ENCODE measurements at places on chromosomes 7 and 10.

DNA sequence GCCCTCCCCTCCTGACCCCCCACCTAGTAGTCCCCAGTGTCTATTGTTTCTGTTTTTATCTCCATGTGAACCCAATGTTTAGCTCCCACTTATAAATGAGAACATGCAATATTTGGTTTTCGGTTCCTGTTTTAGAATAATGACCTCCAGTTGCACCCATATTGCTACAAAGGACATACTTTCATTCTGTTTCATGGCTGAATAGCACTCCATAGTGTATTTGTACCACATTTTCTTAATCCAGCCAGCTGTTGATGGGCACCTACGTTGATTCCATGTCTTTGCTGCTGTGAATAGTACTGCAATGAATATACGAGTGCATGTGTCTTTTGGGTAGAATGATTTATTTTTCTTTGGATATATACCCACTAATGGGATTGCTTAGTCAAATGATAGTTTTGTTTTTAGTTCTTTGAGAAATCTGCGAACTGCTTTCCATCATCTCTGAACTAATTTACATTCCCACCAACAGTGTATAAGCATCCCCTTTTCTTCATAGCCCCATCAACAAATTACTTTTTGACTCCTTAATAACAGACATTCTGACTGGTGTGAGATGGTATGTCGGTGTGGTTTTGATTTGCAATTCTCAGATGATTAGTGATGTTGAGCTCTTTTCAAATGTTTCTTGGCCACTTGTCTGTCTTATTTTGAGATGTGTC is 128.4 kb upstream of the PHYHIPL start:
- DNase-seq, result no peak

DNA sequence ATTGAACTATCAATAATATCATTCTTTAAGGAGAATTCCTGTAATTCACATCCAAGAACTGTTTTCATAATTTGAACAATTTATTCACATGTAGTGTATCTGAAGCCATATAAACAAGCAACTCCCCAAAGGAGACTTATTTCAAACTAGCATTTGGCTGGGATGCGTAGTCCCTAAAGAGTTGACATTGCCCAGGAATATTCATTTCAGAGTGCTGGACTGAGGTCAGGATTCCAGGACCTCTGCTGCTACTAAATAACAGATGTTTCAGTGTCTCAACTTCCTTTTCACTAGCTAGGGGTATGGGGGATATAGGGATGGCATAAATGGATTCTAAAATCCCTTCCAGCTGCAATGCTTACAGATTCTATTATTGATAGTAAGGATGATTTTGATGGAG is 177.0 kb downstream of the TSPAN12 start:
- DNase-seq, result no peak

DNA sequence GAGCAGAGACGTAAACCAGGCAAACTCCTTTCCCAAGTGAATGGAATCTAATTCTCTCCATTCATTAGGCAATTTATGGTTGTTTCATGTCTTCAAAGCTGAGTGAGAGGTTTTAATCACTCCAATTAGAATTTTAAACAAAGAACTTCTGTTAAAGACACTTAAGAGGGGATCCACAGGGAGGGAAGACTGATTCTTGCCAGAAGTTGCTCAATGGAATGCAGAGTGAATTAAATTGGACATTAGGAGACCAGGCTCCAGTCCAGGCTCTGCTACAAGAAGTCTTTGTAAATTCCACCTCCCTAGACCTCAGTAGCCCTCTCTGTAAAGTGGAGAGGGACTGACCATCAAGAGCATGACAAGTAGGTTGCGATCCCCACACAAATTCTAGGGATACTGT is 130.7 kb upstream of the TMEM72 start:
- DNase-seq, result no peak

- DNase-seq, result no peak
These were observed 581.7 kb downstream of the INHBA start for GRCh38 chr7:41121228-41121627.

DNA sequence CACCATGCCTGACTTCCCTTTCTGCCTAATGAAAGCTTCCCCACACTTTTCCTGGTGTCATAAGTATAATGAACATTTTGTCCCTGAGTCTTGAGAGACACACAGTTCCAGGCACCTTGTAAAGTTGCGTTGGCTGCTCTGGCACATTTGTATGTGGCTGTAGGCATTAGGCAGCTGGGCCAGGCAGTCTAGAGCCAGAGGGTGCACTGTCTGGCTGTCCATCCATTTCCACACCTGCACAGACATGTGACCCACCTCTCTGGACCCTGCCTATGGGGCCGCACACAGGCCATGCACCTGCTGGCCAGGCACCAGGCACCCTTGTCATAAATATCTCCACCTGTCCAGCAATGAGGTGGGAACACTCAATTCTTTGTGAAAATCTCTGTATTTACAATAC is 54.7 kb upstream of the ANTXRL start:
- DNase-seq, result no peak

DNA sequence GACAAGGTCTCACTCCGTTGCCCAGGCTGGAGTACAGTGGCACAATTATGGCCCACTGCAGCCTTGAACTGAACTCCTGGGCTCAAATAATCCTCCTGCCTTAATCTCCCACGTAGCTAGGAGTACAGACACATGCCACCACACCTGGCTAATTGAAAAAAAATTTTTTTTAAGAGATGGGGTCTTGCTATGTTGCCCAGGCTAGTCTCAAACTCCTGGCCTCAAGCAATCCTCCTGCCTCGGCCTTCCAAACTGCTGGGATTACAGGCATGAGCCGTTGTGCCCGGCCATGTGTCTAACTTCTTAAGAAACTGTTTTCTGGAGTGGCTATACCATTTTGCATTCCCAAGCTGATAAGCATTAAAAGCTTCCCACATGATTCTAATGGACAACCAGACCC is 9.5 kb upstream of the EFCAB10 start:
- no peak for DNase-seq

- DNase-seq, result no peak
These were observed 165.2 kb upstream of the PTER start for GRCh38 chr10:16271571-16271970.

GRCh38 chr7:32062150-32062549 is 8.1 kb downstream of the PDE1C start:
- no peak for DNase-seq

- DNase-seq, result no peak
These were observed 287.3 kb downstream of the FZD1 start for GRCh38 chr7:91551377-91552175.

DNA sequence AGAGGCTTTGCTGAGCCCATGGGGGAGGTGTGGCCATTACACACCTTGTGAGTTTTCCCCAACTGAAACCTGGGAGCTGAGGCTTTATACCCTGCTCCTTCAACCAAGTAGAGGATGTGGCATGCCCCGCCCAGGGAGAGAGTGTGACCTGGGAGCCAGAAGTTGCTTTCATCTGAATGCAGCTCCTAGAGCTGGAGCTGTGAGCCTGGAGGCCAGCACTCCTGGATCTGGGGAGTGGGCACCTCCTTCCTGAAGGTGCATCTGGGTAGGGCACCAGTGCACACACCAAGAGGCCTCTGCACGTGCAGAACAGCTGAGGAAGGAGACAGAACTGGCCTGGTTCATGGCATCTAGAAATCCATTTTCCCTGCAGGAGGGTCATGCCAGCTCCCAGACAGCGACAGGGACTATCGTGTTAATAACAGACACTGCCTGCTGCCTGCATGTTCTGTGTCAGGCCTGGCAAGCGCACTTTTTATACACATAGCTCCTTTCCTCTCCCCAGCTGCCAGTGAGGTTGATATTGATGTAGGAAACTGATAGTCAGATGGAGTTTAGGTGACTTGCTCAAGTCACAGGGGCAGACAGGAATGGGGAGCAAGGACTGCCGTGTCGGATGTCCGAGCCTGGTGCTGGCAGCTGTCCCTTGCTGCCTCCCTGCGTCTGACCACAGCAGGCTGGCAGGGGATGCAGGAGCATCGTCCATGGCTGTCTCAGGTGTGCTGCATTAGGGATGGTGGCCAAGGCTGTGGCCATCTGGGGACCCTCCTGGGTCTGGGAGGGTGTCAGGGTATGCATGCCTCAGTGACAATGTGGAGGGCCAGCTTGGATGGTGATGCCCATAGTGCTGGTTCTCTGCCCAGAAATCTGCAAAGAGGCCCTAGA is 189.9 kb upstream of the CXCL12 start:
- no peak for DNase-seq

GRCh38 chr7:157442993-157443831 is 106.4 kb downstream of the DNAJB6 start:
- no peak for DNase-seq

DNA sequence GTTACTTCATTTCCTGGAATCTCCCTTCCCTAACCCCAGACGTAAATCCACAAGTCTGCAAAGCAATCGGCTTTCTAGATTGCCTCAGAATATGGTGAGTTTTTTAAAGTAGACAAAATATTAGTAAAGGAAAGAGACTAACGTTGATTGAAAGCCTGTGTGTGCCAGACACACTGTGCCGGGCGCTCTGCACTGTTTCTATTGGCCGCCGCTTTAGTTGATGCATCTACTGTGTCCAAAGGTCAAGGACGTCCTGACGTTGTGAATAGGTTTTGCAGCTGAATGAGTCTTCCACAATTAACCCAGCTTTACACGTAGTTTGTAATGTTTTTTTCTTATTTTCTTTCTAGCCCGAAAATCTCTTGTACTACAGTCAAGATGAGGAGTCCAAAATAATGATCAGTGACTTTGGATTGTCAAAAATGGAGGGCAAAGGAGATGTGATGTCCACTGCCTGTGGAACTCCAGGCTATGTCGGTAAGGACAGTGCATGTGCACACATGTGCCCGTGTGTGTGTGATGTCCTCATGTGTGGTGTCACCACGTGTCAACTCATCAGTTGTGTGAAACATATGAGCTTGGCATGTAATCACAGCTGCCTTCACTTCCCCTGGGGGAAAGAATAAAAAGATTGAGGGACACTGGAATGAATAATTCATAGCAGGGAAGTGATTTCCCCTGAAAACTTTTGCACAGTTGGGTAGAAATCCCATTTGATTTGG is 232.0 kb downstream of the CCDC3 start:
- no peak for DNase-seq
